NCI-H226 (cell line): ENCODE measurements at places on chromosomes 1 and 21.
A peak's percentile ranks its signal among the peaks of the same experiment; 100 is the strongest.

DNA sequence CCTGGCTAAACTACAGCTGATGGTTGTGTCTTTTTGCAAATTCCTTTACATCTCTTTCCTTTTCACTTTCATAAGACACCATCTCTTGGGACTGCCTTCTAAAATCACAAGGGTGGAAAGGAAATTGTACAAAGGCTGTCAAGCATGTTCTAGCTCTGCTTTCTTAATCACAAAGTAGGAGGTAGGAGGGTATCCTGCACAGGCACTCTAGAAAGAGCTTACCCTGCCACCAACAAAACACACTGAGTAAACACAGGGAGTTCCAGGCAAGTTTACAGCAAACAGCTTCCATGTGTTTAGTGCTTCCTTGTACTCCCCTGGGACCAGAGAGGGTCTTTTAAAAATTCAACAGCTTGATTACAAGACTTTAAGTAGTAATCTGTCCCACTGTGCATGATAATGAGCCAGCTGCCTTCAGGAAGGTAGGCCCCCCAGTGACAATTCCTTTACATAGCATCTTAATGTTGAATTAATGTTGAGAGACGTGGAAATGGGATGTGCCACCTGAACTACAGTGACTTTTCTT lies 2.4 kb downstream of the PLPP3 start:
- DNase-seq = no peak

- DNase-seq = no peak
These were observed 34.7 kb upstream of the DNASE2B start for GRCh38 chr1:84363622-84364021.

DNA sequence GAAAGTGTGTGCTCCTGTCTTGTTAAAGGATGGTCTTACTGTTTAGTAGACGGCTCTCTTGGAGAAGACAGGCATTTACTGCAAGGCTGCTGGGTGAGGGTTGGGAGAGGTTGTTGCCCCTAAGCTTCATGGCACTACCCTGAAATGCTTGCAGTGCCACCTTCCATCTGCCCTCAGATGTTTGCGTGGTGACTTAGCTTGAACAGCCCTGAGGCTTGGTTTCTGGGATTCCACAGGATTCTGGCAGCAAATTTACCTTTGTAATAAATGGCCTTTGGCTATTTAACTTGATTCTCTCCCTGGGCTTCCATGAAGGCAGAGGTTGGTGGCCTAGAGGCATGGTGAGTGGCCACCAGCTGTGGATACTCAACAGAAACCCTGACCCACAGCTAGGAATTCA lies 11.6 kb downstream of the MTARC1 start:
- no peak for DNase-seq

- DNase-seq = no peak
These were observed 9.8 kb upstream of the FCRL1 start for GRCh38 chr1:157829711-157830110.

DNA sequence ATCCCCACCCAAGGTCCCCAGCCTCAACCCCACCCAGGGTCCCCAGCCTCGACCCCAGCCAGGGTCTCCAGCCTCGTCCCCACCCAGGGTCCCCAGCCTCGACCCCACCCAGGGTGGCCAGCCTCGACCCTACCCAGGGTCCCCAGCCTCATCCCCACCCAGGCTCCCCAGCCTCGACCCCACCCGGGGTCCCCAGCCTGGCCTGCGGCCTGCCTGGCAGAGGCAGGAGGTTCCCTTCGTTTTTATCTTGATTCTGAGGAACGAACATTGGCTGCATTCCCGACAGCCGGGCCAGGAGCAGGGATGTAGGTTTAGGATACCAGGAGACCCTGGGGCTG lies 3.4 kb upstream of the PDE9A start:
- DNase-seq = no peak

GRCh38 chr21:28908351-28908750 lies 84.3 kb downstream of the LTN1 start:
- DNase-seq = no peak

- no peak for DNase-seq
These were observed 31.0 kb downstream of the TTC39A start for GRCh38 chr1:51299185-51299885.

DNA sequence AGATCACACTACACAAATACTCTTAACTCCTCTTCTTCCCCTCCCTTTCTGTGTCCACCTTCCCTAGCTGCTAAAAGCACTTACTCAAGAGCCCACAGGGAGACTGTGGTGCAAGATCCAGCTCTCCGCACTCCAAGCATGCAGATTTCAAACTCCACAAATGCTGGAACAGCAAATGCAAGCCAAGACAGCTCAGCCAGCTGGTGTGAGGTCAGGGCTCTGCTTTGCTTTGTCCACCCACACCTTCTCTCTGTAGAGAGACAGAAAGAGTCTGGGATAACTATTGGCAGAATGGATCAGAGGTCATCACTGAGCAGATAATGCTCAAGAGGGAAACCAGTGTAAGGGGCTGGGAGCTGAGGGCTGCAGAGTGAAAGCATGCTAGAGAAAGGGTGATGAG lies 45.2 kb upstream of the DPT start:
- no peak for DNase-seq

GRCh38 chr1:233664253-233664652 lies 50.3 kb downstream of the KCNK1 start:
- DNase-seq = peak; percentile 6

DNA sequence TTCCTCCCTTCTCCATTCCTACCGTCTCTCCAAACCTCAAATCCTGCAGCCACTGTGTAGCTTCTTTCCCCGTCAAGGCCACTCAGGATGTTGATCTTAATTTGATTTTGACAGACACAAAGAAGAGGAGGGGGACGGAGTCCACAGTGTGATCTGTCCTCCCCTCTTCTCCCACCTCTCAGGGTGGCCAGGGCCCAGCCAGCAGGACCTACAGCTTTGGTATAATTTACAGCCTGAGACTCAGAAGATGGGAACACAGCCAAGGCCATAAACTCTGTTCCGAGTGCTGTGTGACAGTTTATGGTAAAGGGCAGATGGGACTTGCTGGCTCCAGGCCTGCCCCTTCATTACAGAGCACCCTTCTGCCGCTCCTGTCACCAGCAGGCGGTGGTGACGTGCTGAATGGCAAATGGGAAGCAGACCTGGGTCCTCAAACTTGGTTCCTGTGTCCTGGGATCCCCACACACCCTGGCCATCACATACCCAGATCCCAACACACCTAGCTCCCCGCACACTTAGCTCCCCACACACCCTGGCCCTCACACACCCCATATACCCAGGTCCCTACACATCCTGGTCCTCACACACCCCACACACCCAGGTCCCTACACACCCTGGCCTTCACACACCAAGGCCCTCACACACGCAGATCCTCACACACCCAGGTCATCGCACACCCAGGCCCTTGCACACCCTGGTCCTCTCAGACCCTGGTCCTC lies 71.6 kb downstream of the CD2 start:
- DNase-seq = no peak

DNA sequence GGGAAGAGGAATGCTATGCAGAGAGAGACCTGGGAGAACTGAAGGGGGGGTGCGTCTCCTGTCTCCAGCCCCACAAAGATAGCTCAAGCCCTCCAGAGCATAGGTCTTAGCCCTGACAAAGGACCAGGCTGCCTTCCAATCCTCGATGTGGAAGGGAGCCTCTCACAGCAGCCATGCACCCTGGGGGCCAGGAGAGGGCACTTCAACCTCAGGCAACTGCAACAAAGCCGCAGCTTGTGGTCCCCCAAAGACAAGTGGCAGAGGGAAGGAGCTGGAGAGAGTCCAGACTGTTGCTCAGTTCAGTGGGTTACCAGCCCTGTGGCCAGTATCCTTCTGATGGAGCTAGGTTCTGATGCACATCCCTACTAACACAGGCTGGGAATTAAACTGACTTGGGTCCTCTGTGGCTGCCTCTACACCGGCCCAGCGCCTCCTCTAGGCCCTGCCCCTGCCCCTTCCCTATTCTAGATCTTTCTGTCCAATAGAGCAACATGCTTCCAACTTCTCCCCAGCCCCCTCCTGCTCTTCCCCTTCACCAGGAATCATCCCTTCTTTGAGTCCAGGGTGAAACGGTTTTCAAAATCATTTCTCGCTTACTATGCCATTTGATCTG lies 100.7 kb upstream of the SPATA6 start:
- no peak for DNase-seq

GRCh38 chr1:19254416-19254815 lies 2.8 kb downstream of the MRTO4 start:
- DNase-seq = no peak

DNA sequence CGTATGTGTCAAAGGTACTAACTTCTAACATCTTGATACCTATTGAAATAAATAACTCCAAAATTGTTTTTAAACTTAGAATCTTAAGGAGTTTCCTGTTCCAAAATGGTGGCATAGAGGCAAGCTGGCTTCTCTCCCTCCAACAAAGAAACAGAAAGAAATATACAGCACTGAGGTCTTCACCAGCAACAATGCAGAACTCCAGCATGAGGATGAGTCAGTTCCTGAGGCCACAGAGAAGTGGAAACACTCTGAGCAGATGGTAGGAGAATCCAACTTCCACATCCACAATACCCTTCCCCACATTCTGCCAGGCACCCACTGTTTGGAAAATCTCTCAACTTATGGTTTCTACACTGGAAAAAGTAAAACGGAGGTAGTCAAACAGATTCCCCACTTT lies 12.2 kb upstream of the PPIH start:
- no peak for DNase-seq

DNA sequence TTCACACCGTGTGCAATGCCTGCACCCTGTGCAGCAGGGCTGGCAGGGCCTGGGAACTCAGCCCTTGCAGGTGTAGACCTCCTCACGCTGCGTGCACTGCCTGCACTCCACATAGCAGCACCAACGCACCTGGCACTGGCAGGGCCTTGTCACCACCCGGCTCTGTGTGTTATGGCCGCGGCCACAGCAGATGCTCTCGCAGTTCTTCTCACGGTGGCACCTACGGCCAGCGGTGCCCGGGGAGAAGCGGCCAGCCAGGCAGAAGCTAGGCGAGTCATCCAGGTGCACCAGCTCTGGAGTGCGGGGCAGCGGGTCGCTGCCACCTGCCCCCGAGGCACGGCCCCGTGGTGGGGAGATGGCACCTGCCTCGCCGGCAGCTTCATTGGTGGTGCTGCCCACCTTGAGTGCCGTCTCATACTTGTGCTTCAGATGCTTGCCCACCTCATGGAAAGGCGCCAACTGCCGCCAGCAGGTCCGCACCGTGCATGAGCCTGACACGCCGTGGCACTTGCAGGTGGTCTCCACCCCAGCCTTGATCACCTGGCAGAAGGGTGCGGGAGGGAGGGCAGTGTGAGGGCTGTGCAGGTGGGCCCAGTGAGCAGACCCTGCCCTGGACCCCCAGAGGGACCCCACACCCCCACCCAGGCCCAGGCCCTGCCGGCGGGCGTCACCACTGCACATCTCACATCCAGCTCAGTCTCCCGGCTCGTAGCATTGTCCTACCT lies 26.1 kb downstream of the WNT9A start:
- DNase-seq = no peak

- no peak for DNase-seq
These were observed 240.6 kb downstream of the NUF2 start for GRCh38 chr1:163562355-163562754.

- no peak for DNase-seq
These were observed 59.0 kb downstream of the ZBTB17 start for GRCh38 chr1:15916916-15917315.

GRCh38 chr1:244705261-244706234 lies 52.6 kb downstream of the DESI2 start:
- DNase-seq = no peak

DNA sequence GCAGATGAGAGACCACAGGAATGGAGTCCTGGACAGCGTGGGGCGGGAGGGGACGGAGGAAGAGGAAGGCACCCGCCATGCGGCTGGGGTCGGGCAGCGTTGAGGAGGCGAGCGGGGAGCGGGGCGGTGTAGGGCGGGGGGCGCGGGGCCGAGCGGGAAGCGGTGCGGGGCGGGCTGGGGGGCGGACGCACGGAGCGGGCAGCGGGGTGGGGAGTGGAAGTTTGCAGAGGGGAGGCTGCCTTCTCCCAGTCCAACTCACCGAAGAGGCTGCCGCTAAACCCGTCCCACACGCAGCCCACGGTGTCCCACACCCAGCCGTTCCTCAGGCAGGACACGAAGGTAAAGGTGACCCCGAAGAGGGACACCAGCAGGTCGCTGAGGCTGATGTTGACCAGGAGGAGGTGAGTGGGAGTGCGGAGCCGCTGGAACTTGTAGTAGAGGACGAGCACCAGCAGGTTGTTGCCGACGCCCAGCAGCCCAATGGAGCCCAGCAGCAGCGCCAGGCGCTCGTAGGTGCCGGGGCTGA lies 483 bp downstream of the CHML start:
- no peak for DNase-seq

- no peak for DNase-seq
These were observed 17.9 kb downstream of the TNFRSF25 start for GRCh38 chr1:6447818-6448748.

DNA sequence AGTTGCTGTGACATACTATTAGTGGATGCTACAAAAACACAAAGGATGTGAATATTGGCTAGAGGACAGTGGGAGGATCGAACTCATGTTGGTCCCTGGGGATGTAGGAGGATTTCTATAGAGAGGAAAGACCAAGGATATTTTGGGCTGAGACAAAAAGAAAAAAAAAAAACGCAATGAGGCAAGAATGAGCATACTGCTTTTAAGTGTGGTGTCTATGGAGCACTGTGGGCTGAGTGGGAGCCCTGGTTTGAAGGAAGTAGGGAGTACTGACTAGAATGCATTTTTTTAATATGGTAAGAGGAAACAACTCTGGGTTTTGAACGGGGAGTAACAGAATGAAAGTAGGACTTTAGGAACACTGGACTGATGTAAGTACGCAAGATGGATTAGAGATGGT lies 450.7 kb downstream of the NEGR1 start:
- no peak for DNase-seq

DNA sequence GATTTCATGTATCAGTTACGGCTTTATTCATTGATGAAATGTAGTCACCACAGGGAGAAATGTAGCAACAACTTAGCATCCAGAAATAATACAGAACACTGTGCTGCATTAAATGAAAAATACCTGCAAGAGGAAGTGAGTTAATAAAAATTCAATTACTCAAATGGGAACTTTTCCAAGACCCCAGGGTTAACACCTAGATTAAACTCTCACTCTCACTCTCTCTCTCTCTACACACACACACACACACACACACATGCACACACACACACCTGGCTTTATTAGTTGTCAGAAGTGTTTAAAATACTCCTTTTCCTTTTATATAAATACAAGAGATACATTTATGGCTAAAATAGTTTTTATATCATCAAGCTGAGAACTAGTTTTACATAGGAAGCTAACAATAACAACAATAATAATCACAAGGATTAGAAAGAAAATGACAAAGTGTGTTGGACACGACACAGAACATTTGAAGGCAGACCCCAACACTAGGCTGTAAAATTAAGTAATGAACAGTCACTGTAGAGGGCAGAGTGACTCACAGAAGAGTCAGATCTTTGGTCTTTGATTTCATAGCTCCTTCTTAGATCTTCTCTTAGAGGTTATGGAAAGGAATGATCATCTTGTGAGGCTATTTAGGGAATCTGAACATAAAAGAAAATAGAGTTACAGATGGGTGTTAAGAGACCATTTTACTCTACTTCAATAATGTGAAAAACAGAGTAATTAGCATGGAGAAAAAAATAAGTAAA lies 1266.0 kb upstream of the ADGRL2 start:
- DNase-seq = peak; percentile 46

- peak; percentile 60 for DNase-seq
These were observed 177.0 kb downstream of the CLIC6 start for GRCh38 chr21:34845521-34846451.
